IPS-NIHi11 (cell line): ENCODE measurements at places on chromosomes 16 and 17.

- no peak for DNase-seq
Observed at GRCh38 chr17:62723842-62724241, 84.3 kb downstream of the MARCHF10 start.

GRCh38 chr16:55641430-55642056 lies 14.2 kb upstream of the SLC6A2 start:
- no peak for DNase-seq

DNA sequence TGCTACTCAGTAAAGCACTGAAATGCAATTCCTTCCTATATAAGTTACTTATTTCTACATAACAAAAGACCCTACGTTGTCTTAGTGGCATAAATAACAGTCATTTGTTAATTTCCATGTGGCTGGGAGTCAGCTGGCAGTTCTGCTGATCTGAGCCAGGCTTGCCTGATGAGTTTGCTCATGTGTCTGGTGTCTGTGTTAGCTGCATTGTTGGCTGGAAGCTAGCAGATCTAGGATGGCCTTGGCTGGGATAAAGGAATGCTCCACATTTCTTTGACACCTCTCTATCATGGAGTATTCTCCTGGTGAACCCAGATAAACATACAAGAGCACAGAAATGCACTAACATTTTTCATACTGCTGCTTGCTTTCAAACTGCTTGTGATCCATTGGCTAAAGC lies 264.4 kb upstream of the MON1B start:
- DNase-seq, result no peak

- DNase-seq, result no peak
Observed at GRCh38 chr17:6551356-6551755, 5.0 kb downstream of the PITPNM3 start.

DNA sequence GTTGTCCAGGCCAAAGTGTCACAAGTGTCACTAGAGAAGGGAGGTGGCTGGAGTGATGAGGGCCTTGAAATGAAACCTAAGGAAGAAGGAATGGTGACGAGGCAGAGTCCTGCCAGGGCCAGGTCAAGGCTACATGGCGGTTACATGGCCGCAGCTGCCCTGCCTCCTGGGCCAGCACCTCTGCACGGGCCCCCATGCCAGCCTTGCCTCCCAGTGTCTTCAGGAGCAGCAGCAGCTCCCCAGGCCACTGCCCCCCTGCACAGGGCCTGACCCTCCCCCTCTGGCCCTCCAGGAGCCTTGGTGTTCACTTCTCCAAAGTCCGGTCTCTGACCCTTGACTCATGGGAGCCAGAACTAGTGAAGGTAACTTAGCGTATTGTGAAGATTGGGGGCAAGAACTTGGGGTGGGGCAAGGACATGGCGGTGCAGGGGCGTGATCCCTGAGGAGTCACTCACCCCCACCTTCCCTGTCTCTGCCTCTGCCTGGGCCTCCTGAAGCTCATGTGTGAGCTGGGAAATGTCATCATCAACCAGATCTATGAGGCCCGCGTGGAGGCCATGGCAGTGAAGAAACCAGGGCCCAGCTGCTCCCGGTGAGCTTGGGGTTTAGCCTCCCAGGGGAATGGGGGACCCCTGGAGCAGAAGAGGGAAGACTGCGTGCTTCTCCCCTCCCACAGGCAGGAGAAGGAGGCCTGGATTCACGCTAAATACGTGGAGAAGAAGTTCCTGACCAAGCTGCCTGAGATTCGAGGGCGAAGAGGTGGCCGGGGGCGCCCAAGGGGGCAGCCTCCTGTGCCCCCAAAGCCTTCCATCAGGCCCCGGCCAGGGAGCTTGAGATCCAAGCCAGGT lies 4.1 kb upstream of the KCTD11 start:
- DNase-seq, result no peak

DNA sequence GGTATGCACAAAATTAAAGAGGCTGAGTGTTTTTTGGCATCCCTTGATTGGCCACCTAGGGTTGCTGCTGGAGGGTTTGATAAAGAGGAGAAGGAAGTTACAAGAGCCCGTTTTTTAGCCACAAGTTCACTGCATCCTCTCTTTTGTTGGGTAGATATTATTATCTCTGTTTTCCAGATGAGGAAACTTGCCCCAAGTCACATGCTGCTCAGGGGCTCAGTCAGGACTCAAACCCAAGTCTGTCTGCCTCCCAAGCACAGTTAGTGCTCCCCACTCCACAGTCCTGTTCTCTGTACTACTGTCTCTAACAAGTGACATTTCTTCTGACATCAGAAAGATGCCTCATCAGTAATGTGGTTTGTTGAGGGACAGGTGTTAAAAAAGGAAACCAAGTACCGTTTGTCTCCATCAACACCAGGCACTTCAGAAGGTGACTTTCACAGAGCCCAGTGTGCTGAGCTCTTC lies 1.4 kb downstream of the NT5M start:
- DNase-seq, result no peak
